ENCODE measurements at places on chromosomes 16 and 17.

DNA sequence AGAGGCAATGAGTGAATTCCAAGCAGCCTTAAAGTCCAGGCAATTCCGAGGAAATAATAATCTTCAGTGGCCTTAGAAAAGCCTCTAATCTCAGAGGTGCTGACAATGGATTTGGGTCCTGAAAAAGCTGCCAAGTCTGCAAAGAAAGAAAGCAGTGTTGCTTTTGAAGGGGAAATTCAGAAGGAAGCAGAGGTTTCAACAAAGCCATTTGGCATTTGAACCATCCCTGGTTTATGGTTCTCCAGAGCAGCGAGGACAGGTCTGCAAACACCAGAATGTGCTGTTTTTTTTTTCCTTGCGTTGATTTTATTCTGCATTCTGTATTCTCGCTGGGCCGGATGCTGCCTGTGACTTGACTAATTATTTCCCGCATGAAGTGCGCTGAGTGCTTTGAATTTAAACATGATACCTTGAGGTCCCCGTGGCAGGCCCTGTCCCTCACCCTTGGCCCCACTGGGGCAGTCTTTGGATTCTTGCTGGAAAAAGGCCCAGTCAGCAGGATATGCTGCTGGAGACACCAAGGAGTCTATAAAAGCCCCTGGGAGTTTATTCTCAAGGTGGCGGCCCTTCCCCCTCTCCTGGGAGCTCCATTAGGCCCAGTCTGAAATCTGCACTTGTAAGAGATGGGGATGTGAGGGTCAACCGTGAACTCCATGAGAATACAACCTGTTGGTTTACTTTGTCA is 338.3 kb downstream of the HAPSTR1 start:
- no peak for DNase-seq

- no peak for DNase-seq
These were observed 3.6 kb upstream of the ALOX12B start for GRCh38 chr17:8091033-8091687.

DNA sequence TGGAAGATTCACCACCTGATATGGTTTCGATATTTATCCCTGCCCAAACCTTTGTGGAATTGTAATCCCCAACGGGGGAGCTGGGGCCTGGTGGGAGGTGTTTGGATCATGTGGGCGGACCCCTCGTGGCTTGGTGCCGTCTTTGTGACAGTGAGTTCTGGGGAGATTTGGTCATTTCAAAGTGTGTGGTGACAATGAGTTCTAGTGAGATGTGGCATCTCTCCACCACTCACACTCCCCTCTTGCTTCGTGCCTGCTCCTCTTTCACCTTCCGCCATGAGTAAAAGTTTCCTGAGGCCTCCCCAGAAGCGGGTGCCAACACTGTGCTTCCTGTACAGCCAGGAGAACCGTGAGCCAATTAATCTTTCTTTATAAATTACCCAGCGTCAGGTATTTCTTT is 9.7 kb downstream of the CCDC57 start:
- DNase-seq, result no peak

- DNase-seq, result no peak
These were observed 68.1 kb downstream of the RTN4RL1 start for GRCh38 chr17:1957037-1957436.

GRCh38 chr17:39671651-39672521 is 3.6 kb downstream of the PNMT start:
- DNase-seq, result no peak

DNA sequence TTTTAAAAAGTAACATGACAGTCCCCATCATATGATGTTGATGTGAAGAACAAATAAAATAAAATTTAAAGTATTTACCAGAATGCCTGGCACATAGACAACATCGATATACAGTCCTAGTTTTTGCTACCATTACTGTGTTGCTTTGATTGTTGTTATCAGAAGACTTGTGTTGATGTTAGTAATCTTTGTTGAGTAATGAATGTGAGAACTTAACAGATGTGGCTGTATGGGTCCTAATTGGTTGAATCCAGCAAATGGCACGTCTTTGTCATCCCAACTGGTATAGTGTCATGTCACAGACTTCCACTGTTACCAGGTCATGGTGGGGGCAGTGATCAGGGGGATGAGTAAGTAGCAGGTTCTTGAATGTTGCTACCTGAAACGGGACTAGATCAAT is 1151.4 kb upstream of the CDH8 start:
- no peak for DNase-seq

DNA sequence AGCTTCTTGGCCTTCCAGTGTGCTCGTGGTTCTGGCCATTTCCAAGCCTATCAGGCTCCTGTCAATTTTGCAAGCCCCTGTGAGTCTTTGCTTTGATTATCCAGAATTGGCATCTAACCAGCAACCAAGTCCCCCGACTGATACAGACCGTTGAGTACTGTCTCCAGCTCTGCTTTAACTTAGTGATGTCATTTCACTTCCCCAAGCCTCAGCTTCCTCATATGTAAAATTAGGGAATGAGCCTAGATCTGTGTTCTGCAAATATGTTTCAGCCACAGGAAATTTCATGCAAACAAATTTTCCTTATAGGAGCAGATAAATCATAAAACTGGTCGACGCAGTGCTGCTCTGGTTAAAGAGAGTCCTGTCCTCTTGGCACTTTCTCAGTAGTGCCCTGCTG is 60.1 kb upstream of the WSB1 start:
- DNase-seq, result no peak

- no peak for DNase-seq
These were observed 65.7 kb upstream of the LRRC37A3 start for GRCh38 chr17:64984851-64985521.

Measured in NCI-H510A (cell line).